ENCODE measurements at places on chromosomes 3 and 15.

- DNase-seq, result no peak
- no peaks in the 10 kb centered on the region for H3K27me3 ChIP-seq
- H3K36me3 ChIP-seq, result peaks cover 59% of the 10 kb centered on the region
- no peak overlapping the region for H3K27ac ChIP-seq
- no peak overlapping the region for H3K4me3 ChIP-seq
Observed at GRCh38 chr15:25052191-25052999, 97.6 kb downstream of the SNRPN start.

- H3K27ac ChIP-seq, result no peak overlapping the region
- DNase-seq, result no peak
- no peak overlapping the region for H3K4me3 ChIP-seq
- H3K36me3 ChIP-seq, result no peaks in the 10 kb centered on the region
Observed at GRCh38 chr3:172475703-172476102, 27.4 kb upstream of the GHSR start.

GRCh38 chr15:85443046-85443445 lies 62.6 kb downstream of the AKAP13 start:
- H3K36me3 ChIP-seq, result no peaks in the 10 kb centered on the region
- no peaks in the 10 kb centered on the region for H3K27me3 ChIP-seq

GRCh38 chr3:108500728-108501127 lies 9.7 kb downstream of the MYH15 start:
- H3K27me3 ChIP-seq, result no peaks in the 10 kb centered on the region
- no peak for DNase-seq
- H3K4me1 ChIP-seq, result no peaks in the 10 kb centered on the region
- no peak overlapping the region for H3K27ac ChIP-seq
- no peak overlapping the region for H3K4me3 ChIP-seq

- H3K36me3 ChIP-seq, result peaks cover 59% of the 10 kb centered on the region
- H3K4me3 ChIP-seq, result no peak overlapping the region
- H3K4me1 ChIP-seq, result no peaks in the 10 kb centered on the region
Observed at GRCh38 chr3:183845090-183845489, 19.7 kb upstream of the MAP6D1 start.

DNA sequence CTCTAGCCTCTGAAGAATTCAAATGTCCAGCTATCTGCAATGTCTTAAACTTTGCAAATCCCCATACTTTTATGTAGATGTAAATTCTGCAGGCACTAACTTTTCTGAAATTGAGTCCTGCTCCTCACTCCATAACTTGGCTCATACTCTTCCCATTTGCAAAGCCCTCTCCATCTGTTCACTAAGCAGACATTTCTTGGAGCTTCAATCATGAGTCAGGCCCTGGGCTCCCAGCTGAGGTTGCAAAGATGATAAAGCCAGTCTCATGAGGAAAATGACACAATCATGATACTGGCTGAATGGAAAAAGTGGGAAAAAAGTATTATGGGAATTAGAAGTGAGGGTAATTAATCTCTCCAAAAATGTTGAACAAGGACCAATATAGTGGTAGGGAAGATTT lies 507.6 kb downstream of the NR2F2 start:
- H3K4me3 ChIP-seq, result no peak overlapping the region
- no peaks in the 10 kb centered on the region for H3K4me1 ChIP-seq
- DNase-seq, result no peak
- H3K36me3 ChIP-seq, result no peaks in the 10 kb centered on the region
- no peaks in the 10 kb centered on the region for H3K27me3 ChIP-seq
- no peak overlapping the region for H3K27ac ChIP-seq

GRCh38 chr15:28023933-28024888 lies 74.9 kb downstream of the OCA2 start:
- H3K4me1 ChIP-seq, result no peaks in the 10 kb centered on the region
- no peak for DNase-seq
- no peak overlapping the region for H3K27ac ChIP-seq
- no peaks in the 10 kb centered on the region for H3K36me3 ChIP-seq
- H3K27me3 ChIP-seq, result no peaks in the 10 kb centered on the region
- no peak overlapping the region for H3K4me3 ChIP-seq

- peaks cover 12% of the 10 kb centered on the region for H3K4me1 ChIP-seq
- no peaks in the 10 kb centered on the region for H3K27me3 ChIP-seq
- no peaks in the 10 kb centered on the region for H3K36me3 ChIP-seq
- H3K27ac ChIP-seq, result no peak overlapping the region
Observed at GRCh38 chr3:27532426-27533260, 48.5 kb upstream of the SLC4A7 start.

DNA sequence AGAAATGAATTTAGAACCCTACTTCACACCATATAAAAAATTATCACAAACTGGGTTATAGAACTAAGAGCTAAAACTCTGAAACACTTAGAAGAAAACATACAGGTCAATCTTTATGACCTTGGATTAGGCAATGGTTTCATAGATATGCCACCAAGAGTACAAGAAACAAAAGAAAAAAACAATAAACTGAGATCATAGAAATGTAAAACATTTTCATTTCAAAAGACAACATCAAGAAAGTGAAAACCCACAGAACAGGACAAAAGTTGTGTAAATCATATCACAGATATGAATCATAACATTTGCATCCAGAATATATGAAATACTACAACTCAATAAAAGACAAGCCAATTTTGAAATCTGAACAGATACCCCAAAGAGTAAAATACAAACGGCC lies 72.4 kb downstream of the TBL1XR1 start:
- no peaks in the 10 kb centered on the region for H3K4me1 ChIP-seq
- no peak overlapping the region for H3K4me3 ChIP-seq
- H3K27ac ChIP-seq, result no peak overlapping the region
- no peak for DNase-seq

DNA sequence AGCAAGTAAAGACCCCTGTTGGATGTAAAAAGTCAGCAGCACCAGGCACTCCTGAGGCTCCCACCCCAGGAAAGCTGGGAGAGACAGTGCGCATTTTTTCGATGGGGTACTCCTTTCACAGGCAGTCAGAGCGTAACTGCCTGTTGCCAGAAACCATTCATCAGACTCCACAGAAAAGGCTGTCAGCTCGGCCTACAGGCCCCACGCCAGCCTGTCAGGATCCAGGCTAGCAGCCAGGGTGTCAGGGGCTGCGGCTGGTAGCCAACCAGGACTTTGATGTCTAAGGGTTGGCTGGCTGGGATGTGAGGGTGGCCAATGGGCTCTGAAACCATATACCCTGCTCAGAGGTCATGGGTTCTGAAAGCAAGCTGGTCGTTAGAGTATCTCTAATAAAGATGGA lies 164.5 kb downstream of the WNT5A start:
- no peak overlapping the region for H3K4me3 ChIP-seq
- H3K4me1 ChIP-seq, result no peaks in the 10 kb centered on the region
- no peak for DNase-seq
- H3K27ac ChIP-seq, result no peak overlapping the region
- H3K27me3 ChIP-seq, result no peaks in the 10 kb centered on the region

DNA sequence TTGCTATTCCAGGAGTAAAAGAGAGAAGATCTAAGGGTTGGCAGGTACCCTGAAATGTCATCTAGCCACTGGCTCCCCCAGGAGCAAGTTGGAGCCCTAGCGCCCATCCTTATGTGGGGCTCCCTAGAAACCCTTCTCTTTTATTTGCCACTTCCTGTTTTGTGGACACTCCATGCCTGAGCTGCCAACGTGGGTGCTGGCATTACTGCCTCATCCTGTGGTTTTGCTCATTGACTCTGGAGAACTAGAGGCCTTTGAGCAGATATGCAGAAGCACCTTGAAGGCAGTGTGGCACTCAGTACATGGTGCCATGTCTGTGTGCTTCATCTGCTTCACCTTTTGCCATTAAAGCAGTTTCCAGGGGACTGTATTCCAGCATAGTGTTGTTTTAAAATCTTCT lies 8.1 kb downstream of the EDEM1 start:
- no peak overlapping the region for H3K4me3 ChIP-seq
- DNase-seq, result peak; percentile 24
- no peaks in the 10 kb centered on the region for H3K36me3 ChIP-seq
- H3K4me1 ChIP-seq, result peaks cover 59% of the 10 kb centered on the region
- H3K27ac ChIP-seq, result peak overlapping the region; percentile 71
- H3K27me3 ChIP-seq, result no peaks in the 10 kb centered on the region

GRCh38 chr3:59994732-59995304 lies 945.0 kb upstream of the CFAP20DC start:
- no peak overlapping the region for H3K27ac ChIP-seq
- no peaks in the 10 kb centered on the region for H3K27me3 ChIP-seq
- DNase-seq, result no peak
- no peaks in the 10 kb centered on the region for H3K4me1 ChIP-seq
- H3K36me3 ChIP-seq, result no peaks in the 10 kb centered on the region
- H3K4me3 ChIP-seq, result no peak overlapping the region

GRCh38 chr3:105367063-105367405 lies 325 bp downstream of the ALCAM start:
- peaks cover 10% of the 10 kb centered on the region for H3K4me1 ChIP-seq
- H3K36me3 ChIP-seq, result no peaks in the 10 kb centered on the region
- H3K4me3 ChIP-seq, result peak overlapping the region; percentile 80

DNA sequence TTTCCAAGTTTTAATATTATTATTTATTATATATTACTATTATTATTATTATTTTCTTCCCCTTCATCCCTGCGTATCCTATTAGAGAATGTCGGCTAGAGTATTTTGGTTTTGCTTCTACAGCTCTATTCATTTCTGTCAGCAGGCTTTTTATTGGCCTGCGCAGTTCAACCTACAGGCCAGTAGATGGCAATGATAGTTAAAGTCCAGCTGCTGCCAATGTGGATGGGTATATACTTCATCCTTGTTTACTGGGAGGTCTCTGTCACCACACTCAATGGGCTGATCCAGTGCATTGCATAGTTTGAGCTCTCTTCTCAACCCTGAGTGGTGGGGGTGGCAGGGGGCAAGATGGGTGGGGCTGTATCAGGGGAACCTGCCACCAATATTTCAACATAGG lies 799.8 kb downstream of the NSUN3 start:
- DNase-seq, result no peak
- H3K4me3 ChIP-seq, result no peak overlapping the region
- no peaks in the 10 kb centered on the region for H3K36me3 ChIP-seq
- H3K27me3 ChIP-seq, result no peaks in the 10 kb centered on the region
- H3K27ac ChIP-seq, result no peak overlapping the region
- no peaks in the 10 kb centered on the region for H3K4me1 ChIP-seq

- no peaks in the 10 kb centered on the region for H3K4me1 ChIP-seq
- no peak overlapping the region for H3K4me3 ChIP-seq
- H3K36me3 ChIP-seq, result no peaks in the 10 kb centered on the region
- no peak for DNase-seq
- no peaks in the 10 kb centered on the region for H3K27me3 ChIP-seq
Observed at GRCh38 chr3:155053756-155054155, 26.4 kb upstream of the MME start.

DNA sequence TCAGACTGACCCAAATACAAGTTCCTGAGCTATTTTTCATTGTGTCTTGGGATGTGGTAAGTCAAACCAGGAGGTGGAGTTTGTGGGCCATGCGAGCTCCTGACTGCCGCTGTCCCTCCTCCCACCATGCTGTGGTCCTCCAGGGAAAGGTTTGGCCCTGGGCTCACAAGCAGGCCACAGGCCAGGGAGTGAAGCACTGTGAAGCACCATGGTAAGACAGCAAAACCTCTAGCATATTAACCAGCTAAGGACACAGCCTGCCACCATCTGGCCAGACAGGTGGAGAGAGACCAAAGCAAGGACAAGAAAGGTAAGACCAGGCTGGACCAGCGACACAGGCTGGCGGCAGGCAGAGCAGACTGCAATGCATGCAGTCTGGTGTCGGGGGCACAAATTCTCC lies 15.3 kb downstream of the RAB43 start:
- H3K27ac ChIP-seq, result no peak overlapping the region
- H3K4me1 ChIP-seq, result peaks cover 15% of the 10 kb centered on the region
- no peak overlapping the region for H3K4me3 ChIP-seq
- peaks cover 32% of the 10 kb centered on the region for H3K36me3 ChIP-seq

DNA sequence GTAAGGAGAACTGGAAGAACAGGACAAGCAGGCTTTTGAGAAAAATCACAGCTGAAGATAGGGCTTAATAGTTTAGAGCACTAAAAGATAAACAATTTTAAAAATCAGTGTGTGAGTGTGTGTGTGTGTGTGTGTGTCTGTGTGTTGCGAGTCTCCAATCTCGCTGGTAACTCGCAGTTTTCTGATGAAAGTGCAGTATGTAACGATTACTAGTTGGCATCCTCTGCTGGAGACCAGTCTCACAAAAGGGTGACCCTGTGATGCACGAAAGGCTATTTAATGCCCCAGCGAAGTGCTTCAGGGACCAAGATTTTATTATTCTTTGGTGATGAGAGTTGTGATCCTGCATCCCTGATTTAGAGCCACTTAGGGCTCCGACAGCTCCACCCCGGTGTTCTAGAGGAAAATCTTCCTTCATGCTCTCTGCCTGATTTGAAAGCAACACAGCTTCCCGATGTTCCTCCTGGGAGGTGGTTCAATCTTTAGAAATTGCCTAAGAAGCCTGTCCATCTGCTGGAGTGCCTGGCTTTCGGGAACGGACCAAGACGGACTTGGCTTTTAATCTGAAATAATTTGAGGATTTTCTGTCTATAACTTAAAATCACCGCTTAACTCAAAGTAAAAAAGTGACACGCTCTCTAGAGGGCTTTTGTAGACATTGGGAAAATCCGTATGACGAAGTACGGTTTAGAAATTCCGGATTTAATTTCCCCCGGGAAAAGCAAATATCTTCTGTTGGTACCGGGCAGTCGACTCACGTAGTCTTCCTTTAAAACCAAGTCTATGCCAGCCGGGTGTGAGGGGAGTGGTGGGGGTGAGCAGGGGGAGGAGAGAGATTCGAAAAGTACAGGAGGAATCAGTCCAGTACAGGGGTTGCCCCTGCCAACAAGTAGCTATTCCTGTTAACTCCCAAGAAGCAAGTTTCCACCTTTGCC lies 1.1 kb upstream of the ALCAM start:
- no peaks in the 10 kb centered on the region for H3K36me3 ChIP-seq
- H3K4me3 ChIP-seq, result peak overlapping the region; percentile 80
- no peaks in the 10 kb centered on the region for H3K27me3 ChIP-seq
- no peak for DNase-seq
- no peak overlapping the region for H3K27ac ChIP-seq

- H3K4me3 ChIP-seq, result no peak overlapping the region
- no peak for DNase-seq
- peaks cover 5% of the 10 kb centered on the region for H3K27me3 ChIP-seq
- H3K36me3 ChIP-seq, result no peaks in the 10 kb centered on the region
- H3K27ac ChIP-seq, result no peak overlapping the region
Observed at GRCh38 chr3:14630404-14631100, 21.0 kb upstream of the CCDC174 start.

DNA sequence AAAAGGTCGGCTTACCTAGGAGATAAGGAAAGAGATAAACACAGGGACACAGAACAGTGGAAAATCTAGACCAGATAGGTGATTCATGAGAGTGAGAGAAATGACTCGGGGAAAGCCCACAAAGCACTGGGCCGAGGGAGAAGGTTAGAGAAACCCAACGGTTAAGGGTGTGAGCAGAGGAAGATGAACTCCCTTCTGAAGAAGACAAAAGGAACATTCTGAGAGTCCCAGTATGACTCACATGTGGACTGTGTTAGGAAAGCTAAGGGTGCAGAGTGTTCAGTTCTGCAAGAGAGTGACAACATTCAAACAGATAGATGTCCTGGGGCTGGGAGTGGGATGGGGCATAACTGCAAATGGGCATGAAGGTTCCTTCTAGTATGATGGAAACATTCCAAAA lies 83.0 kb downstream of the CNTN3 start:
- H3K4me3 ChIP-seq, result no peak overlapping the region
- H3K36me3 ChIP-seq, result no peaks in the 10 kb centered on the region
- no peaks in the 10 kb centered on the region for H3K27me3 ChIP-seq
- DNase-seq, result no peak
- H3K4me1 ChIP-seq, result no peaks in the 10 kb centered on the region

All from effector memory CD4-positive, alpha-beta T cell (primary cell).